ENCODE measurements at places on chromosomes 2 and 18.

DNA sequence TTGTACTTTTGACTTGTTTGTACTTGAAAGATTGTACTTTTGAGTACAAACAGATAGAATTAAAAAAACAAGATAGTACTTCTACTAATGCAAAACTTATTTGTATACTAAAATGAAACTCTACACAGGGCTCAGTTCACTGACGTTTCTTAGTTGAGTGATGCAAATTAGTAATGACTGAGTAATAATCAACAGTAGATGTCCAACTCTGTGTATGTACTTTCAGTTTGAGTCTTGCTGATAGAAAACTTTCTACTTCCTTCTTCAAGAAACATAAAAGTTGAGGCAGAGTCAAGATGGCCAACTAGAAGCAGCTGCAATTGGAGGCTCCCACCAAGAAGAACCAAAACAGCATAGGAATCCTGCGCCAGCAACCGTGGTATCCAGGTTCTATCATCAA is 585.0 kb downstream of the NR4A2 start:
- no peak overlapping the region for H3K4me3 ChIP-seq
- no peak overlapping the region for H3K27ac ChIP-seq
- H3K36me3 ChIP-seq, result no peaks in the 10 kb centered on the region
- no peak for DNase-seq

DNA sequence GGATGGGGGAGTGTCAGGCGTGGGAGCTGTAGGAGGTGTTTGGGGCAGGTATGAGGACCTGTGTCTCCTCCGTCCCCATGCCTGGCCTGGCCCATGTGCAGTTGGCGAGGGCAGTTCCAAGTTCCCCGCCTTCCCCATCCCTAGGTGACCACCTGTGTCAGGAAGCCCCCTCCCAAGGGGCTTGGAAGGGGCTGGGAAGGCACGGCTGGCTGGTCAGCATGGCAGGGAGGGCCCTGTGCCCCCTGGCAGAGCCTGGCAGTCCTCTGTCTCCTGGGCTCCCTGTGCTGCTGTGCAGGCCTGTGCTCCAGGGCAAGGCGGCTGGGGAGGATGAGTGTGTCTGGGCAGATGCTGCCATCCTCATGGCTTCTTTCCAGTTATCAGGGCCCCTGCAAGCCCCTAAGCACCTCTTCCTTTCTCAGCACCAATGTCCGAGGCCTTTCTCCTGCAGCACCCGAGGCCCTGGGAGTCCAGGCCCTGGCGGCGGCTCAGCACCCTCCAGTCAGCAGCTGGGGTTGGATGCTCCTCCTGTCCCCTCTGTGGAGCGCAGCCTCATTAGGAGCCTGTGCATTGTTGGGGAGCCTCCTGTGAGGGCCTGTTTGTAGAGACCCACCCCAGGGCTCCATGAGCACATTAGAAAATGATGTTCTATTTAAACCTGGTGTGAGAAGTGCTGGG is 101.7 kb downstream of the FAM210A start:
- no peaks in the 10 kb centered on the region for H3K27me3 ChIP-seq
- peaks cover 7% of the 10 kb centered on the region for H3K36me3 ChIP-seq
- DNase-seq, result no peak
- no peak overlapping the region for H3K27ac ChIP-seq

GRCh38 chr2:122390406-122390805 is 635.0 kb downstream of the TSN start:
- H3K36me3 ChIP-seq, result no peaks in the 10 kb centered on the region
- no peaks in the 10 kb centered on the region for H3K27me3 ChIP-seq
- H3K4me3 ChIP-seq, result no peak overlapping the region
- DNase-seq, result no peak

DNA sequence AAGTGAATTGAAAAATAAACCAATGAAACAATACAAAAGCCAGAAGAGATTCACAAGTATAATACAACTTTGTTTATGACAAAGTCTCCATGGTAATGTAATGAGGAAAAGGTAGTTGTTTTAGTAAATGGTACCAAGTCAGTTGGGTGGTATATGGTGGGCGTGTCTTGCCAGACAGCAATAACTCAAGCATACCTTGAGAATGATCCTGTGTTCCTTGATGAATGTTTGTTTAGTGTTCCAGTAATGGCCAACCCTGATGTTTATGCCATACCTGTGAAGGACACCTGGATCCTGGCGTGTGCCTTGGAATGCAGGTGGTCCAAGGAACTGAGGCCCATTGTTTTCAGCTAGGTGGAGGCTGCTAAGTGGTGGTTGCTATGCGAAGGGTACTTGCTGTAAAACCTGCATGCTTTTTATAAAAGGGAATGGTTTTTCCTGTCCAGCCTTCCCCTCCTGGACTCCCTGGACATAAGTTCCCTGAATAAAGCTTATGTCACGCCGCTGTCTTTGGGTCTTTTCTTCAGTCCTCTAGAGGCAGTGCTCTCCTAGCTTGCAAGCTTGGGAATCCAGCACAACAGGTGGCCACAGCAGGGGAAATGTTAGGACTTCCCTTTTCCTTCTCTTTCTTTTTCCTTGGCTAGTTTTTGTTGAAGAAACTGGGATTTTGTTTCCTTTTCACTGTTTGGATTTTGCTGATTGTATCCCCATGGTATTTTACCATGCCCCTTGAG is 54.7 kb downstream of the MTA3 start:
- no peaks in the 10 kb centered on the region for H3K36me3 ChIP-seq
- H3K4me3 ChIP-seq, result no peak overlapping the region
- H3K27ac ChIP-seq, result no peak overlapping the region
- no peaks in the 10 kb centered on the region for H3K4me1 ChIP-seq
- H3K27me3 ChIP-seq, result no peaks in the 10 kb centered on the region

DNA sequence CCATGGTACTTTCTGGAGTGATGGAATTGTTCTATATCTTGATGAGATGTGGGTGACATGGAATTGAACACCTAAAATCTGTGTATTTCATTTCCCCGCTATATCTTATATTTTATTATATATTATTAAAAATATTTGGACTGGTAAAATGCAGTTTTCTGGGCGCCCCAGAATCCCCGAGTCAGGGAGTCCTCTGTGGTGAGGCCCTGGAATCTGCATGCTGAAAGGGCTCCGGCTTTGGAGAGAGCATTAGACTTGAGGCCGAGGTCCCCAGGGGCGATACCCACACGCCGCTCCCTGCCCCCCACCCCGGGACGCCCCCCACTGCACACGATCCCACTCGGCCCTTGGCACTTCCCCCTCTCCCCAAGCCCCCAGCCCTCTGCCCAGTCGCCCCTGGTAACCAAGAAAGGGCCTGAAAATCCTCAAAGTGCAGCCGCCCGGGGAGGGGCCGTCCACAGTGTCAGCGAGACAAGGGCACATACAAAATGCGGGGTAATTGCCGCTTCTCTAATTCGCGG is 126.0 kb downstream of the ZFP36L2 start:
- no peaks in the 10 kb centered on the region for H3K4me1 ChIP-seq
- H3K4me3 ChIP-seq, result no peak overlapping the region
- peak overlapping the region; percentile 74 for H3K27ac ChIP-seq
- DNase-seq, result no peak

- no peak overlapping the region for H3K27ac ChIP-seq
- no peaks in the 10 kb centered on the region for H3K27me3 ChIP-seq
- no peaks in the 10 kb centered on the region for H3K36me3 ChIP-seq
These were observed 209.4 kb upstream of the TRIB2 start for GRCh38 chr2:12507295-12507694.

DNA sequence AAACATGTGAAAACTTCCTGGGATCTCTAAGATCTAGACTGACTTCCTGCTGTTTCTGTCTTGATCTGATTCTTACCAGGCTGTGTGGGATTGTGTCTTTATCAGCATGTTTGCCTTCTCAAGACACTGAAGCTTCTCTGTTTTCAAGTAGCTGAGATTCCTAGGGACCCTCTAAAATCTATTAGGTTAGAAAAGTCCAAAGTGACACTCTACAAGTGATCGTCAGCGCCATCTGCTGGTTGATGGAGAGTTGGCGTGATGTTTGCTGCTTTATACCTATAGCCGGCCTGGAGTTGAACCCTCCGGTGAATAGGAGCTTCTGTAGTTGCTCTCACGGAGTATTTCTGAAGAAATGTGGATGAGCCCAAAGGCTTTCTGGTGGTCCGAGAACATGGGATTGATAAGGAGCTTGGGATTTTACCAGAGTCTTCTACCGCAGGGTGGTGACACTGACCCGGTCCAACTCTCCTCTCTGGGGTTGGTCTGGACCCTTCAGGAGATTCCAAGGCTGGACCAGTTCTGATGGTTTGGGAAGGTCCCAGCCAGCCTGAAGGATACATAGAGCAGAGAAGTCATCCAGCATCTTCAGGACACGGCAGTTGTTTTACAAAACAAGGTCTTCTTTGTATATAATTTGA is 96.0 kb upstream of the TTC39C start:
- no peak overlapping the region for H3K27ac ChIP-seq
- no peak overlapping the region for H3K4me3 ChIP-seq
- peaks cover 3% of the 10 kb centered on the region for H3K27me3 ChIP-seq
- DNase-seq, result peak; percentile 74

- no peak overlapping the region for H3K4me3 ChIP-seq
- no peaks in the 10 kb centered on the region for H3K4me1 ChIP-seq
- DNase-seq, result peak; percentile 23
- no peaks in the 10 kb centered on the region for H3K27me3 ChIP-seq
- no peaks in the 10 kb centered on the region for H3K36me3 ChIP-seq
These were observed 190.4 kb downstream of the PMAIP1 start for GRCh38 chr18:60090170-60090569.

DNA sequence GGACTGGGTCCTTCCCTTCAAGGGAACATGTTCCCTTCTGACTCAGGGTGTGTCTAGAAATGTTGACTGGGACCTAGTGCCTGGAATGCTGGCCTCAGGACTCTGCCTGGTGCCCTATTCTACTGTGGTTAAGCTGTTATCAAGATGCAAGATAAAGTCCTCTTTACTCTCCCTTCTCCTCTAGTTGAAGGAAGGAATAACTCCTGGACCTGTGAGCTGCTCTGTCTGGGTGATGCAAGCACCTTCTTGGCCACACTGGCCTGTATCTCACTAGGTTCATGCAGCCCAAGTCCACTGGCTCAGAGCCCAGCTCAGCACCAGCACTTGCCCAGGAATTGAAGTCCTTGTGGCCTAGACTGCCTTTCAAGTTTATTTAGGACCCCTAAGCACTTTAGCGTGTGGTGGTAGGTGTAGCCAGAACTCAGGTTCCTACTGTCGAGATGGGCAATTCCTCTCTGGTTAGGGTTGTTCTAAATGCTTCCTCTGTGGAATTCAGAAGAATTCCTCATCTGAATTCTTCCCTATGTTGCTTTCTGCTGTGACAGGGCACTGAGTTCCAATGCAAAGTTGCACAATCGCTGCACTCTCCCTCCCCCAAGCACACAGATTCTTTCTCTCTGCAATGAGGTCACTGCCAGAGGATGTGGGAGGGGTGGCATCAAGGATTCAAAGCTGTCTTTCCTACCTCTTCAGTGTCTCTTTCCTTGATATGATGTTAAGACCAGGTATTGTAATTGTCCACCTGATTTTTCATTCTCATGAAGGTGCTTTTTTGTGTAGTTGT is 54.7 kb downstream of the VWC2L start:
- DNase-seq, result no peak
- no peaks in the 10 kb centered on the region for H3K36me3 ChIP-seq
- H3K27me3 ChIP-seq, result no peaks in the 10 kb centered on the region
- no peaks in the 10 kb centered on the region for H3K4me1 ChIP-seq

Measured in lung (tissue), 17 donors.